ENCODE measurements at places on chromosomes 6 and 20.
A peak's percentile ranks its signal among the peaks of the same experiment; 100 is the strongest.

DNA sequence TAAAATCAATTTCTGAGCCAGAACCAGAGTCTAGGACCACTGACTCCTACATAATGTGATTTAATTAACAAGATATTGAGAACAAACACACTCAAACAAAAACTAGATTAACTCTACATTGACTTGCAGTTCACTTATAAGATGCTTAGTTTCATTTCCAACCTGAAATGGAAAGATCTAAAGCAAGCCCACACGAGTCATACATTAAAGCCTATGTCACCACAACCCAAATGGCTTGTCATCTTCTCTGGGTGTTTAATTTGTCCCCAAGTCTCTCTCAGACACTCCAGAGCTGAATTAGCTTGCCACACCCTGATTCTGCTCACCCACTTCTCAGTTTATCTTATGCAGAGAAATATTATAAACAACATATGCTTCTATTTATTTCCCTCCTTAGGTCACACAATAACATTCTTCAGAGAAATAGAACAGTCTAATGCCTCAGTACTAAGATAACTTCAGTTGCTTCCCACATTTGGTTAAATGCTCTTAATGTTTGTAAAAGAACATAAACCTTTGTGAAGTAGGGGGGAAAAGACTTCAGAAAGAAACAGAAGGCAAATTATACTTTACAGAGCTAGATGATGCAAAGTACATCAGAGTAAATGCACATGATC, 8.8 kb upstream of the FBXO30 start:
- no peak for DNase-seq

GRCh38 chr20:53081916-53082863, 110.0 kb downstream of the TSHZ2 start:
- DNase-seq, result no peak

DNA sequence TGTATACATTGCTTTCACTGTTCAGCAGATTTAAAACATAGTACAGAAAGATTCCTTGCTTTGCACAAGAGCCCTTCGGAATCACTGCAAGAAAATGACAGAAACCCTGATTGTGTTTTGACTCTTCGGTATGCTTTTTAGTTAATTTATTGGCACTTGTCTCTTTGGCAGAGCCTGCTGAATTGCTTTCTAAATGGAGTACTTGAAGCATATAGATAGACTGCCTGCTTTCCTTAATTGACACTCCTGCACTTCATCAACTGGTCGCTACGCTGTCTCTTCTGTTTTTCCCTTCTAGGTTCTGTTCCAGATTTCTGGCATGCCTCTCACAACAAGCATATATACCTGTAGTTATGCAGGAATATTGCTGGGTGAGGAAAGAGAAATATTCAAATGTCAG, 22.4 kb upstream of the RBM24 start:
- peak; percentile 67 for DNase-seq

DNA sequence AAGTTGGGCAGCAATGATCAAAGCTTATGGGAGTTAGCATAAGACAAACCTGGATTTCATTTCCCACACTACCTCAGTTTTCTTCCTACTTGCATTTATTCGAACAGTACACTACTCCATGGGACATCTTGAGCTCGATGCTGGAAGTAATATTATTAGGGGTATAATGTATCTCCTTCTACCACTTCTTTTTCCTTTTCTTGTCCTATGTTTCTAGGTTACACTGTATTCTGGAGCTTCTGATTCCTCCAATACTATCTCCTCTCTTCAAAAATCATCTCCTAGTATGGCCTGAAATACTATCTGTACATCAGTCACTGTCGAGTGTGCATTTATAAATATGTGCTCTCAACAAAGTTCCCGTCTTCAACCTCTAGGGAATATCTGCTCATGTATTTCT, 124.4 kb downstream of the MAP7 start:
- no peak for DNase-seq

GRCh38 chr6:70281923-70282311, 21.0 kb downstream of the COL9A1 start:
- DNase-seq, result no peak

- no peak for DNase-seq
Measured at GRCh38 chr20:22808628-22809027, 224.3 kb upstream of the FOXA2 start.

DNA sequence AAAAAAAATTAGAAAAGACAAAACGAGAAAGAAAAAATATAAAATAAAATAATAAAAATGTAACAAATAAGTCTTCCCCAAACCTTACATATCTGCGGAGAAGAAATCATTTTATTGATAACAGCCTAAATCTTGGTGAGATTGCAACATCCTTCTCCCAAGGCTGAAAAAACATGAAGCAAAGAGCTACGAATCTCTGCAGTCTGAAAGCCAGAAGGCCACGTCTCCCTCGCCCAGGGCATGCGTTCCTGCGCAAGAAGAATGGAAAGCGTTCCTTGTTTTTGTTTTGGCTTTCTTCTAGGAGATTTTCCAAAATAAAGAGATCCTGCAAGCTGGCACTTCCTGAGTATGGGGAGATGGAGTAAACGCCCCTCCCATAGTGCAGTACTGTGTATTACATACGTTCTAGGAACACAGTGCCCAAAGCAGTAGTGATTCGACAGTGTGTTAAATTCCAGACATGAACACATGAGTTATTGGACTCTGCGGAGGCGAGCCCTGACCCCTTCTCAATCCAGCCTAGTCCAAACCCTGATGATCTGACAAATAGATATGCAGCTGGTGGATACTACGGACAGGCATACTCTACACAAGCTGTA, 126.7 kb upstream of the RREB1 start:
- no peak for DNase-seq

- DNase-seq, result no peak
Measured at GRCh38 chr20:33601861-33602260, 60.3 kb upstream of the C20orf144 start.

DNA sequence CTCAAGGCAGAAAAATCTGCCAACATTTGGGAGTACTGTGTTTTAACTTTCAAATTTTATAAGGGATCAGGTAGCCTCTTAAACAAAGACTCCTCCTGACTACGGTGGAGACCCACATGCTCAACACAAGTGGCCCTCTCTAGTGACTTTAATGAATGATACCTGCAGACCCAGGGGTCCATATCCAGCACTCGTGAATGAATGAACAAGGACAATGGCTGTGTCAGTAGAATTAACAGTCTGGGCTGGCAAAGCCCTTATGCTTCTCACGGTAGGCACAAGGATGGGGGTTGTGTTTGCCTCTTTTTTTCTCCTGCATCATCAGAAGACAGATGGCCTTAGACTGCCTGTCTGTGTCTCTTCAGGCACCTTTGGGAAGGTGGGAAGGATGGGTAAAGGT, 112.6 kb upstream of the TRAF3IP2 start:
- DNase-seq, result peak; percentile 47

- no peak for DNase-seq
Measured at GRCh38 chr20:13288357-13288756, 67.3 kb downstream of the ISM1 start.

DNA sequence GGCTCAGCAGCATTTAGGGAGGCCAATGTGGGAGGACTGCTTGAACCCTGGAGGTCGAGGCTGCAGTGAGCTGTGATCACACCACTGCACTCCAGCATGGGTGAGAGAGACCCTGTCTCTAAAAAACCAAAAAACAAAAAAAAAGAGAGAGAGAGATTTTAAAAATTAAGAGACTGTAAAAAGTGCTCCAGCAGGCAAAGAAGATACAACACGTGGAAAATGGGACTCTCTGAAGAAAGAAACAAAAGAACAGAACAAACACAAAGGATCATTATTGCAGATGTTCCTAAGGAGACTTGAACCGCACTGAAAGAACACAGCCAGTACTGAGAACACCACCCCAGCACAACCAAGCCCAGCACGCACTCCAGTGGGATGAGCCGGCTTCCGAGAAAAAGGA, 74.2 kb downstream of the TAF4 start:
- DNase-seq, result no peak

DNA sequence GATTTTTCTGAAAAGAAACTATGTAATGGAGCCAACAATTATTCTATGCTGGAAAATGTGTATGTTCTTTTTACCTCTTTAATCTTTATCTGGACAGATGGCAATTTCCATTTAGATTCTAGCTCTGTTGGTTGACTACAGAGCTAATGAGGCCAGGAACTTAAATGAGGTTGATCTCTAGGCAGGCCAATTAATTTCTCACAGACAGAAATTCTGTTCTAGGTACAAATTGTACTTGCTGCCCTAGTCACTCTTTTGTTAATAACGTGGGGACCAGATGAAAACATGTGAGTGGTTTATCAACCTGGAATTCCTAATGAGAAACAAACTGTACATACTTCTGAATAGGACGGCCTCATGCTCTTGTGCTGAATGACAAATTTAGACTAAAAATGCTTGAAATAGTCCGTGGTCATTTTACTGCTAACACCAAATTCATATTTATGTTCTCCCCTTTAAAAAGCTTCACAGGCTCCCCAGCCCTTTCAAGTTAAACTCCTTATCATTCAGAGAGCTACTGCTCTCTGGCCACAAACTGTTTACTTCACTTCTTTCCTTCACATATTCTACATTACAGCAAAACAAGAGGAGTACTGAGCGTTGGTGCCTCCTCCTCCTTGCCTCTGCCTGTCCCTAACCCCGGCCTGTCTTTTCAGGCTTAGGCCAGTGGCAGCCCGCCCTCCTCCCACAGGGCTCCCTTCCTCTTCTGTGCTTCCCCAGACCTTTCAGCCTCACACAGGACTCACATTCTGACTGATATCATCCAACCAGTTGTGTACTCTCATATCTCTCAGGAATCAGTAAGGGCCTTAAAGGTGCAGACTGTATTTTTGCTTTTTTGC, 41.4 kb downstream of the DTNBP1 start:
- DNase-seq, result peak; percentile 1

DNA sequence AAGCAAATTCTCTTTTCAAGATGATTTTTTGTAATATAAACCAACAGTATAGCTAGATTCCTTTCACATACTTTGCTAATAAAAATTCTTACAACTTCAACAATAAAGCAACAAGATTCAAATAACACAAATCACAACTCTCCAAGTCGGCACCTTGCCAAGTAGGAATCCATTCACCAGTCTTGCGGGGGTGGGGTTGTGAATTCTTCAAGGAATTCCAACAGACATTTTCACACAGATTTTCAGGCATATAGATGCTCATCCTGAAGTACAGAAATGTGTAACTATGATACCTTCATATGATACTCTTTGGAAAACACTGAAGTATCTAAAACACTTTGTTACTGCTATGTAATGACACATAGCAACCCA, 36.5 kb downstream of the SCML4 start:
- DNase-seq, result no peak

GRCh38 chr6:71330501-71330900, 41.9 kb downstream of the OGFRL1 start:
- DNase-seq, result no peak

GRCh38 chr6:95366414-95366813, 210.9 kb upstream of the MANEA start:
- no peak for DNase-seq

- no peak for DNase-seq
Measured at GRCh38 chr6:131146865-131147264, 11.6 kb downstream of the AKAP7 start.

DNA sequence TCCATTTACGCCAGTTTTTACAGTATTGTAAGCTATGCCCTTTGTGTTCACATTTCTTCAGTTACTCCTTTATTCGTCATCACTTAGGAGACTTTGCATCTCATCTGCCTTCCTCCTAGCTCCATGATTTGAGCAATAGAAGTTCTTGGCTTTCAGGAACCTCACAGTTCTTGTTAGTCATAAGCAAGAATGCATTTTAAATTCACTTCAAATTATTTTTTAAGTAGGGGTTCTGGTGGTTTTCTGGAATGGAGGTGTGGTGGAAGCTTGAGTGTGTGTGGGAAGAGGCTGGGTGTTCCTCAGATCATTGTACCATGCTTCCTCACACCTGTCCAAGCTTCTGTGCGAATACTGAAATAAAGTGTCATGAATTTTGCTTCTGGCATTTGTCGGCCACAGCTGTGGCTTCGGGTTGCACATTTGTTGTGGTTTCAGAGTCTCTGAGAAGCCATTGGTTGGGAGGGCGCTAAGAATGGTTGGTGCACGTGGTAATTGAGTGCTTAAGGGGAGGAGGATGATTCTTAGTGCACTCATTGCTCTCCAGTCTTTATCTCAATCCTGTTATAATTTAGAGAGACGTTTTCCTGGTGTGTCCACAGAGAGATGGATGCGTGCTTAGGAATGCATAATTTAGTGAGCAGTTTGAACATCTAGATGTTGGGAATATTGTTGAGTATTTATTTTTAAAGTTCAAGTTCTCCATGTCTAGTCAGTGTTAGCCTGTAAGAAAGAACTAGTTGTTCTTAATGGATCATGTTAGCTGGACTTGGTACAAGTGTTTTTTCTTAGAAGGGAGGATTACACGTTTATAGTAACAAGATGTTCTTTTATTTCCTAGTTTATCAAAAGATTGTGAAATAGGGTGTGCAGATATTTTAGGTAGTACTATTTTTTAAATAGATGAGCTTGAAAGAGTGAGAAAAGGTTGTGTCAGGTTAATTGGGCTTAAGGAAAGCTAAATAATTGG, 31.9 kb downstream of the FOXO3 start:
- DNase-seq, result peak; percentile 40

GRCh38 chr6:47203266-47203937, 106.3 kb downstream of the TNFRSF21 start:
- no peak for DNase-seq
